ENCODE measurements at places on chromosomes 3 and 15.

DNA sequence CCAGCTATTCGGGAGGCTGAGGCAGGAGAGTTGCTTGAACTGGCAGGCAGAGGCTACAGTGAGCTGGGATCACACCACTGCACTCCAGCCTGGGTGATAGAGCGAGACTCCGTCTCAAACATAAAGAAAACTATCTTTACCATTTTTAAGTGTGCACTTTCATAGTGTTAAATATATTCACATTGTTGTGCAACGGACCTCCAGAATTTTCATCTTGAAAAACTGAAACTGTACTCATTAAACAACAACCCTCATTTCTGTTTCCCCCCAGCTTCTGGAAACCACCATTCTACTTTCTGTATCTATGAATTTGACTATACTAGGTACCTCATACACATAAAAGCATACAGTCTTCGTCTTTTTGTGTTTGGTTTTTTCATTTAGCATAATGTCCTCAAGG, 375.1 kb downstream of the SHQ1 start:
- DNase-seq: no peak

- no peak for DNase-seq
Measured at GRCh38 chr15:67340630-67341029, 86.0 kb downstream of the IQCH start.

DNA sequence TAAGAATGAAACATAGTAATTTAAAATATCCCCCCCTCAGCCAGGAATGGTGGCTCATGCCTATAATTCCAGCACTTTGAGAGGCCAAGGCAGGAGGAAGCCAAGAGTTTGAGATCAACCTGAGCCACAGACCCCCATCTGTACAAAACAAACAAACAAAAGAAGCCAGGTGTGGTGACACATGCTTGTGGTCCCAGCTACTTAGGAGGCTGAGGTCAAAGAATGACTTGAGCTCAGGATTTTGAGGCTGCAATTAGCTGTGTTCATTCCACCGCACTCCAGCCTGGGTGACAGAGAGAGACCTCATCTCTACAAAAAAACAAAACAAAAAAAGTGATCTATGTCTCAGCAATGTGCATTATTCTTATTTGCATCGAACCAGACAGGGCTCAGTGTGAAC, 800.8 kb downstream of the MCTP2 start:
- DNase-seq: no peak

- DNase-seq: no peak
Measured at GRCh38 chr15:68416158-68416535, 15.8 kb downstream of the ITGA11 start.

DNA sequence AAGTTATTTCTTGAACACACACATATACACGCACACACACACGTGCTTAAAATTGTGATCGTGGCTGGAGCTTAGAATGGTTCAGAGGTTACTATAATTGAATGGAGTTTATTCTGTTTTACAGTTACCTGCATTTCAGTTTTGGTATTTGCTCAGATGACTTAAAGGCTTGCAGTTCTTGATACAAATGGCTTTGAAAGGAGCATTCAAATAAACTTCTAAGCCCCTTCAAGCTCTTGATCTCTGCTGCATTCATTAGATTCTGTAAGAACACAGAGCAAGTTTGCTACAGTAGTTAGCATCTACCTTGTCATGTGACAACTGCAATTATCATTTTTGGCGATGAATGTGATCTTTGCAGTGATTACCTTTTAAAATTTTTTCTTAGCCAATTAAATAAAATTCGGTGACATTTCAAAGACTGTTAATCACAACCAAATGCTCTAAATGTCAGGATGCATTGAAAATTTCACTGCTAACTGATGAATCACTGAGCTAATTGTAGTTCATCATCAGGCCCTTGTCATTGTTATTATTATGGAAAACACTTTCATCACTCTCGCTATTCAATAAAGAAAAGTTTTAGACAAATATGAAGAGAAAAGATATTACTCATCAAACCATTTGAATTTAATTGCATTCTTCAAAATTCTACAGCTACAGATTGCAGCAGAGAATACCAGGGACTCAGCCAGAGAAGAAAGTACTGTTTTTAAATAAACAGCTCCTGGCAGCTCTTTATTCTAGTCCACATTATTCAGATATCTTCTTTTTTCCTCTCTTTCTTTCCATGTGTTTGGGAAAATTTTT, 296.1 kb downstream of the LRTM1 start:
- no peak for DNase-seq

DNA sequence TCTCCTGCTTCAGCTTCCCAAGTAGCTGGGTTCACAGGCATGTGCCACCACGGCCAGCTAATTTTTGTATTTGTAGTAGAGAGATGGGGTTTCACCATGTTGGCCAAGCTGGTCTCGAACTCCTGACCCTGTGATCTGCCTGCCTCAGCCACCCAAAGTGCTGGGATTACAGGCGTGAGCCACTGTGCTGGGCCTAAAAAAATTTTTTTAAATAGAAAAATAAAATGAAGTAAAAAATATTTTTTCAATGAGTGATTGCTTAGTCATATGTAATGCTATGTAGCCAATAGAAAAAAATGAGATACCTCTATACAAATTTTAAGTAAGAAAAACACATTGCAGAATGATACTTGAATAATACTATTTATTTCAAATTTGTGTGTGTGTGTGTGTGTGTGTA, 27.9 kb upstream of the SLC30A4 start:
- no peak for DNase-seq

DNA sequence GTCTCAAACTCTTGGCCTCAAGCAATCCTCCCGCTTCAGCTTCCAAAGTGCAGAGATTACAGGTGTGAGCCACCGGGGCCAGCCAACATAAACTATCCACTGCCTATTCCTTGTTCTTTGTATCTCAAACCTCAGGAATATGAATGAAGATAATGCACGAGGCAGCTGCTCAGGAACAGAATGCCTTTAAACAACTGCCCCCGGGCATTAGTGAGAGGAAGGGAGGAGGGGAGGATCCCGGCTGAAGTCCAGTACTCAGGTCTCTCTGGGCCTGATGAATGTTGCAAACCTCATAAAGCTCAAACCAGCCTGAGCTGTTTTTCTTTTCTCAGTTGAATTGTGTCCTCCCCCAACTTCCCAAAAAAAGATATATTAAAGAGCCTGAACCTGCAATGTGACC, 26.9 kb upstream of the MTMR14 start:
- no peak for DNase-seq

GRCh38 chr15:66692808-66693596, 9.0 kb upstream of the SMAD6 start:
- DNase-seq: peak; percentile 42

GRCh38 chr3:7733933-7734332, 767.7 kb upstream of the LMCD1 start:
- DNase-seq: no peak

GRCh38 chr15:22231603-22232002, 151.3 kb downstream of the OR4M2 start:
- DNase-seq: no peak

GRCh38 chr3:123064914-123065313, 1.9 kb upstream of the PDIA5 start:
- DNase-seq: no peak

GRCh38 chr3:52298149-52299098, 10.8 kb downstream of the GLYCTK start:
- DNase-seq: no peak

DNA sequence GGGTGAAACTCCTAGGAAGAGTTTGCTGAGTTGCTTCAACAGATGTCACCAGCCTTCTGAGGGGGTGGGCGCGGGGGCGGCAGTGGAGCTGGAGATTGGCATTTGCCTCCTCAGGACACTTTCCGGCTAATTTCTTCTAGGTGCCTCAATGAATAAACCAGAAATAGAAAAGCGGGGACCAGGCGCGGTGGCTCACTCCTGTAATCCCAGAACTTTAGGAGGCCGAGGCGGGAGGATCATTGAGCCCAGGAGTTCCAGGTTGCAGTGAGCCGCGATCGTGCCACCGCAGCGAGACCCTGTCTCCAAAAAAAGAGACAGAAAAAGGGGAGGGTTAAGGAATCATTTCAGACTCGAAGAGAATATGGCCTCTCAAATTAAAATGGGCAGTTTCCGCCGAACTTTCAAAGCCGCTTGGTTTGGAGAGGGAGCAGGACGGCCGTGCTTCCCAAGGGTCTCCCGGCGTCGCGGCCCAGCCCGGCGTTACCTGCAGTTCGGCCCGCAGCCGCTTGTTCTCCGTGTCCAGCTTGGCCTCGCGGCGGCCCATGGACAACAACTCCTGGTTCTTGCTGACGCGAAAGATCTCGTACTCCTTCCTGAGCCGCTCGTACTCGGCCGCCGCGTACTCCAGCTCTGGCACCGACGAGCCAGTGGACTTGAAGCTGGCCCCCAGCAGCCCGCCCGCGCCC, 587 bp downstream of the NPHP3 start:
- peak; percentile 83 for DNase-seq

- DNase-seq: no peak
Measured at GRCh38 chr3:190767851-190768250, 94.6 kb downstream of the GMNC start.

GRCh38 chr3:59481776-59482400, 432.1 kb upstream of the CFAP20DC start:
- no peak for DNase-seq

DNA sequence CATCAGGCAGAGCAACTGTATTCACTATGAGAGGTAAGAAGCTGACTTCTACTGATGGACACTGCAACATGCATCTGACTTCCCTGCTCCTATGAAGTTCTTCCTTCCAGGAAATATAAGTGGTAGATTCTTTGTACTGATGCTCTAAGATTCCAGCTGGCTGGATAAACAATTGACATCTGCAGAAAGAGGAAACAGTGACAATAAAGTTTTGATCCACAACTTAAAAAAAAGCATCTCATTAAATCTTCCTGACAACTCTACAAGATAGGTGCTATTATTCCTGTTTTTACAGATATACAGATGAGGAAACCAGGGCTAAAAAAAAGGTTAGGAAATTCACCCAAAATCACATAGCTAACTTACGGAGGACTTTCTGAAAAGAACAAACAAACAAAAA, 142.8 kb downstream of the VPS13C start:
- DNase-seq: no peak

- no peak for DNase-seq
Measured at GRCh38 chr15:74180881-74181602, 7.5 kb downstream of the ISLR start.

DNA sequence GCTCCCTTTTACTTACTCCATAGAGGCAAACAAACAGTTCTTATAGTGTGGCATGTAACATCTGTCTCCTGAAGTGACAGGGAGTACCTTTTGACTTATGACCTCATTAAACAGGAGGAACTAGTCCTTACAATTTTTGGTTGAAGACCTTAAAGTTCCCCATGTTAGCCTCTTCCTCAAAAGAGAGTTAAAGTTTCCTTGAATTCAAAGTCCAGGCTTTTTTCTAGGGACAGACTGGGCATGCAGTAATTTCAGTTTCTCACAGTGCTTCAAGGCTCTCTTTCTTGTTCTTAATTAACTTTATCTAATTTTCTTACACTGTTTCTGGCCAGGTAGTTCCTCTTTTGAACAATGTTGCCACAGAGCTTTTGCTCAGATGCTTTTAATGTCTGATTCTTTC, 12.1 kb downstream of the GOLM2 start:
- DNase-seq: no peak

DNA sequence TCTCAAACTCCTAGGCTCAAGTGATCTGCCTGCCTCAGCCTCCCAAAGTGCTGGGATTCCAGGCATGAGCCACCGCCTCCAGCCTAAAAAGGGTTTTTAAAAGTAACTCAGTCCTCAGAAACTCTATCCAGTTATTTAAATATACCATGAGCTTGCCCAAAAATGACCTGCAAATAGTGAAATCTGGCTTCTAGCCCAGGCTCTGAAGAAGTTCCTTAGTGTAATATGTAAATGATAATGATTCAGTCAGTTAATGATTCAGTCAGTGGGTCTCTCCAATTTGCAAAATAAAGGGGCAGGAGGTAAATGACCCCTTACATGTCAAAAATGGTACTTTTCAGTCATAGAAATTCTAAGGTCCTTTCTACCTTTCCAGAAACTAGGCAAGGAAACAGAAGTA, 28.8 kb downstream of the LRRC2 start:
- DNase-seq: no peak

DNA sequence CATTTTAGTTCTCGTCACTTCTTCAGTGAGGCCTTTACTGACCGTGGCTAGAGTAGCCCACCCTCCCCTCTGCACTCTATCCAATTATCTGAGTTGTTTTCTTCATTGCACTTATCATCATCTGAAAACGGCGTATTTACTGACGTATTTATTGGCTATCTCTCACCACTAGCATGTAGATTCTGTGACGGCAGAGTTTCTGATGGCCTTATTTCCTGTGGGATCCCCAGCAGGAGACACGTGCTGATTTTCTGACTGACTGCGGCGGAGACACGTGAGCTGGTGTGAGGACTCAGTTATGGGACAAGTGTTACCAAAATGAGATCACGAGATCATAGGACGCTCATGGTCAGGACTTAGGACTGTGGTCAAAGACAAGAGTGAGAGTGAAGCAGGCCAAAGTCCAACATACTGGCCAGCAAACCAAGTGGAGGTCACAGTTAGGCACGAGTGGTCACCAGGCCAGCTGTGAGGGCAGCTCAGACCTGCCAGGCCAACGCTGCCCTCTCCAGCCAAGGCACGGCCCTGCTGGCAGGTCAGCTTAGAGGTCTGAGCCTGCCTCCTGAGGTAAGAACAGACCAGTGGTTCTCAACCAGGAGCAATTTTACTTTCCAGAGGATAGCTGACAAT, 50.6 kb upstream of the BNIP2 start:
- no peak for DNase-seq

DNA sequence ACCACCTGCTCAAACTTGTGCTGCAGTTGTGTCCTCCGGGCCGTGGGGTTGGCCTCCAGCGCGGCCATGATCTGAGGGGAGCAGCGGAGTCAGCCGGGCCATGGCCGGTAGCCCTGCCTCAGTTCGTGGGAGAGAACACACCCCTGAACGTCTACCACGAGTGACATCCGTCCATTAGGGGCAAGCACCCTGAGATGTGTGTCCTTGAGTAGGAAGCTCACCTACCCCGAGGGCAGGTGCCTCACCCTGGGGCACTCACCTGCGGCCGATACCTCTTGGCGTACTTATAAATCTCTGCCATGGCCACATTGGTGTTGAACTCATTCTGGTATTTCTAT, 13.4 kb downstream of the H1-8 start:
- DNase-seq: no peak

DNA sequence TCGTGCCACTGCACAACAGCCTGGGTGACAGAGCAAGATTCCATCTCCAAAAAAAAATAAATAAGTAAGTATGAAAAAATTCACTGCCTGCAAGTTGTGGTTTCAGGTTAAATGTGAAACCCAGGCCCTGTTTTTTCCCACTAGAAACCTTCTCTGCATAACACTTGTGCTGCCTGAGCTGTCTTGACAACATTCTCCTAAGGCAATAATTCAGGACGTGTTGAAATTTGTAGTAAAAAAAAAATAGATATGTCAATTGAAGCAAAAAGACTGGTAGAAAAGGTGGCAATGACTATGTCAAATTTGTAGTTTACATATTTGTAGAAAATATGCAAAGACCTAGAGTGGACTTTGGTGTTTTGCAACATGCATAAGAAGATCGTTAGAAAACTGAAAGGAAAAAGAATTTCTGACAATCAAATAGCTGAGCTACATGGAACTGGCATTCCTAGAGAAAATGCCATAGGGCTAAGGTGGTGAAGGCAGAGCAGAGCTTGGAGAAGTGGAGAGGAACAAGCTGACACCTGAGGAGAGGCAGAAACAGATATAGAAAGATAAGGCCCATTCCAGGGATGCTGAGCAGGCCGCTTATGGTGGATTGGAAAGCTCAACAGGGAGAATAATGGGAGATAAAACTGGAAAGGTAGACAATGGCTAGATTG, 150.2 kb downstream of the PLCH1 start:
- no peak for DNase-seq

All from stimulated activated naive CD4-positive, alpha-beta T cell (primary cell).